NB4 (cell line): ENCODE measurements at places on chromosomes 5 and 9.

DNA sequence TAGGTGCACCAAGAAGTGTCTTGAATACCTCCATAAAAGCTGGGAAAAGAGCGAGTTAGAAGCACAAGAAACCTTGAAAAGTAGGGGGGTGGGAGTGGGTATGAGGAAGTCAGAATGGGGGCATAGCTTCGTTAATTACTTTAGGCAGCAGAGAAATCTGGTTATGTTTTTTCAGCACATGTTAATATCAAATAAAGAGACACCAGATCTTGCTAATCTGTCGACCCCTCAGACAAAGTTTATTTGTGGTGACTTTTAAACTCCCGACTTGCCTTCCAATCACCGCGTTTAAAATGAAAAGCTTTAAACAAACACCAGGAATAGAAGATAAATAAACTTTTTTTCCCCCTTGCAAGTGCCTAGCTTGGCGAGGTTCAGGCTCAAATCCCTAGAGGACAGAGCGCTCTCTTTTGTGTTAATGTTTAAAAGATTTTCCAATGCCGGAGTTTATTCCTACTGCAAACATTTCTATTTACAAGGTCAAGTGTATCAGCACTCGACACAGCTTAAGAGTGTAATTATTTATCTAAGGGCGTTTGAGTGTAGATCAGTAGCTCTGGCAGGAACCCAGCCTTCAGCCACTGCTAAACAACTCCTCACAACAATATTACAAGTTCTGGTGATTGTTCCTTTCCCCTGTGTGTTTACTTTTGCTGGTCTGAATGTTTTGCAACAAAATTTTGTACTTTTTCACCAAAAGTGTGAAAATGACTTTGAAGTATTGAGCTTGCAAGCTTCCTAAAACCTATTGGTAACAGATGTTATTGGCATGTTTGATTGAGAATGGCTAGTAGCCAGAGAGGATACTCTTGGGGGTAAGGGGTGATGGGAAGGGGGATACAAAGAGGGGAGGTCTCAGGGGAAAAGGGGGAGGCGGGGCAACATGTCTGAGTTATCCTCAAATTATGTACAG lies 3.8 kb downstream of the GAS1 start:
- DNase-seq, result no peak

- DNase-seq, result no peak
Measured at GRCh38 chr9:124108216-124108615, 96.6 kb downstream of the LHX2 start.

- DNase-seq, result no peak
Measured at GRCh38 chr9:16134351-16134750, 581.5 kb downstream of the CCDC171 start.

DNA sequence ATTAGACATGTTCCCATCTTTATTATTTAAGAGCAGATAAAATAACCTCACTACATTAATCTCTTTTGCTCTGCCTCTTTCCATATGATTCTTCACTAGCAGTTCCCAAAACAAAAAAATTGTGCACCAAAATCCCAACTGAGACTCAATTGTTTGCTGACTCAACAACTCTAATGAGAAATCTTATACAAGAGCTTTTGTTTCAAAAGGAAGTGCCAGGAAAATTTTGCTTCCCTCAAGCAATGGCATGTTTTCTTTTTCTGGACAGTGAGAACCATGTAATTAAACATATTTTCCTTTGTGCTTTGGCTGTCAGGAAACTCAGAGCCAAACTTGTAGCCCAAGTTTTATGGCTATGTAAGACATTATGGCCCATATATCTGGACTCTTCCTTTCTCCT lies 62.0 kb downstream of the TMC1 start:
- no peak for DNase-seq

DNA sequence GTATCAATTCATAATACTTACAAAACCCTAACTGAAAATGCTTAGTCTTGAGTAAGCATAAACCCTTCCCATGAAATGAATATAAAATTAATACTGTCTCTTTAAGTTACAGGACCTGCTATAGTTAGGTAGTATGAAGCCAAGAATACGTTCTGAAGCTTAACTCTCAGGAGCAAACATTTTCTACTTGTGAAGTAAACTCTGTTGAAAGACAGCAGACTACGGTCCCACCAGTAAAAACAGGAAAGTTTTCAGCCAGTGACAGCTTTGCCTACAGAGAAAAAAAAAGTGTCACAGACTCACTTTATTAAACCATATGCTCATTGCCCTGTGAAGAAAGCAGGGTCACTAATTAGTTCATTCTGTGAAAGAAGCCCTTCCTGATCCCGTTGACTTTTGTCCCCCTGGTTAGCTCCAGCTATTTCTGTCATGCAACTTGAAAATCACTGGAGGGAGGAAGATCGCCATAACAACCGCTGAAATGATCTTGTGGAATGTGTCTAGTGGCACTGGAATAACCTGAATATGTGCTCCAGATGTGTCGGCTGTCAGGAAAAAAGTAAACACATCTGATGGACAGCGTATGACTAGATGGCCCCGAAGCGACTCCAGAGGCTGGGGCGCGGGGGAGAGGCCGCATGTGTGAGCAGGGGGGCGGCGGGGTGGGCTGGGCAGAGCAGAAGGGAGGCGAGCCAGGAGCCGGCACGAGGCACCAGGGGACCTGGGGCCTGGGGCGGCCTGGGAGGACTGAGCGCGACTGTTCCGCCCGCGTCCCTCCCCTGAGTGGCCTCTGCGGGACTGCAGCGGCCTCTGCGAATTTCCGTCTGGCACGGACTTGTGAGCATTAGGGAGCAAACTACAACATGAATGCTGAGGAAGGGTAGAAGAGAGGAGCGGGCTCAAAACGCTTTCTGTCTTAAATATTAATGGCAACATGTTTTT lies 41.9 kb downstream of the BNC2 start:
- no peak for DNase-seq

- peak; percentile 39 for DNase-seq
Measured at GRCh38 chr5:80466669-80467485, 21.0 kb upstream of the FAM151B start.

- no peak for DNase-seq
Measured at GRCh38 chr9:87696641-87697040, 29.3 kb upstream of the CTSL start.

- peak; percentile 76 for DNase-seq
Measured at GRCh38 chr9:127586537-127586936, 25.5 kb upstream of the STXBP1 start.

- peak; percentile 53 for DNase-seq
Measured at GRCh38 chr5:94691949-94692348, 73.5 kb downstream of the SLF1 start.

DNA sequence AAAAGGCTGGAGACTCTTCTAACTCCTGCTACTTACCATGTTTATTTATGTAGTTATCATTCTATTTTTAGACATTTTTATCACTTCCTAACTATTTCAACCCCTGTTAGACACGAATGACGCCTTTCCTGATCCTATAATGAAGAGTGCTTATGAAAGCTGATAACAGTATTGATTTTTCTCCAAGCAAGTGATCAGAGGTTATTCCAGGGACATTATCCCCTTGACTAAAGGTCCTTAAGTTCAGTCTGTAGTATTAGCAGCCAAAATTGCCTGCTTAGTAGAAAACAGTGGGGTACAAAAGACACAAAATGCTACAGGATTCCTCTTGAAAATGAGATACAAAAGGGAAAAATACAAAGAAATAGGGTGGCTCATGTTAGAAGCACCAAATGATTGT lies 235.6 kb downstream of the DNAH5 start:
- no peak for DNase-seq

- DNase-seq, result no peak
Measured at GRCh38 chr9:92432350-92432749, 8.1 kb upstream of the OMD start.

DNA sequence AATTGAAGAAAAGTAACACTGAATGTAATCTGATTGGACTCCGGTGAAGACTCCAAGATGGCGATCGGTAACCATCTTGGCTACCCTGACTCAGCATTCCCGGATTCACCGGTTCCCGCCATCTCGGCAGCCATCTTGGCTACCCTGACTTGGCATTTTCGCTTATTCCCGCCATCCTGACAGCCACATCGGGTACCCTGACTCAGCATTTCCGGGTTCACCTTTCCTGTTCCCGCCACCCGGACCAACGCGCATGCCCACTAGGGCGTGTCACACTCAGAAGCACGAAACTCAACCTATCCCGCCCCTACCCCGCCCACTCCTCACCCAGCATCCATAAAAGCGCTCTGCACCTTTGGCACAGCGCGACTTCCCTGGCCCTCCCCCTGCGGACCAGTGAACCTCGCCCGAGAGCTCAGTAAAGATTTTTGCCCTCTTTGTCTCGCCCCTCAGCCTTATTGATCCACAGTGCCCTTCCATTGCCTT lies 17.2 kb downstream of the SPTLC1 start:
- DNase-seq, result no peak

DNA sequence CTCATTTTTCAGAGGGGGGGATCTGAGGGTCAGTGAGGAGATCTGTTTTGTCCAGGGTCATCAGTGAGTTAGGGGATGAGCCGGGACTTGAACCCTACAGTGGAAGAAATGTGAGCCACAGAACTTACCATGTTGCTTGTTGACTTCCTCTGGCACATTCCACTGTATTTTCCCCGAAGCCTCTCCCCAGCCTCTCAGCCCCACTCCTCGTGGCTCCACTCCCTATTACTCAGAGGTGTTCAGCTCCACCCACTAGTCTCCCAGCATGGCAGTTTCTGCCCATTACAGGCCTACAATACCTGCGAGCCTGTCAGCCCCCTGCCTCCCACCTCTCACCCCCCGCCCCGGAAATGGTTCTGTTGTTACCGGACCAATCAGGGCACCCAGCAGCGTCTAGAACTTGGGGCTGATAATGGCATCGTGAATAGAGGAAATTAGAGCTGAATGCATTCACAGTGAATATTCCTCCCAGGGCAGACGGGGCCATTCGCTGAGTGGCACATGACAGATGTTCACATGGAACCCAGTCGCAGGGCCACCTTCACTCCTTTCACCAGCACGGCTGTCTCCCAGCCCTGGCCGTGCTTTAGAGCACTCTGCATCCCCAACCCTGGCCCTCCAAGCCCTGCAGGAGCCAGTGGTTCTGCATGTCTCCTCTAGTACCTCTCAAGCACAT lies 81.6 kb downstream of the KCNIP1 start:
- DNase-seq, result no peak

DNA sequence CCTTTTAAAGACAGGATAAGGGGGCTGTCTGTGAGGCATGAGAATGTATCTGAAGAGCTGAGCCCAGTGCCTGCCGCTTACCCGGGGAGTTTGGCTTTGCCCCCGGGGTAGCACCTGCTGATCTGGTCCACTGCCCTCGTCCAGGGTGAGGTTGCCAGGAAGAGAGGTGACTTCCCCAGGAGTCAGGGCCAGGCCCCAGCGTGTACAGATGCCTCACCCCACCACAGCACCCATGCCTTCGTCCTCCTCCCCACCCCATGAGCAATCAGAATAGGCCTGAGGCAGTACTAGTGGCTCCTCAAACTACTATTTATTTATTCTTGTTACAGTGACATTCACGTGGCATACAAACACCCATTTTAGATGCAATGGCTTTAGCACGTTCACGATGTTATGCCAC lies 15.7 kb upstream of the AIF1L start:
- DNase-seq, result no peak

DNA sequence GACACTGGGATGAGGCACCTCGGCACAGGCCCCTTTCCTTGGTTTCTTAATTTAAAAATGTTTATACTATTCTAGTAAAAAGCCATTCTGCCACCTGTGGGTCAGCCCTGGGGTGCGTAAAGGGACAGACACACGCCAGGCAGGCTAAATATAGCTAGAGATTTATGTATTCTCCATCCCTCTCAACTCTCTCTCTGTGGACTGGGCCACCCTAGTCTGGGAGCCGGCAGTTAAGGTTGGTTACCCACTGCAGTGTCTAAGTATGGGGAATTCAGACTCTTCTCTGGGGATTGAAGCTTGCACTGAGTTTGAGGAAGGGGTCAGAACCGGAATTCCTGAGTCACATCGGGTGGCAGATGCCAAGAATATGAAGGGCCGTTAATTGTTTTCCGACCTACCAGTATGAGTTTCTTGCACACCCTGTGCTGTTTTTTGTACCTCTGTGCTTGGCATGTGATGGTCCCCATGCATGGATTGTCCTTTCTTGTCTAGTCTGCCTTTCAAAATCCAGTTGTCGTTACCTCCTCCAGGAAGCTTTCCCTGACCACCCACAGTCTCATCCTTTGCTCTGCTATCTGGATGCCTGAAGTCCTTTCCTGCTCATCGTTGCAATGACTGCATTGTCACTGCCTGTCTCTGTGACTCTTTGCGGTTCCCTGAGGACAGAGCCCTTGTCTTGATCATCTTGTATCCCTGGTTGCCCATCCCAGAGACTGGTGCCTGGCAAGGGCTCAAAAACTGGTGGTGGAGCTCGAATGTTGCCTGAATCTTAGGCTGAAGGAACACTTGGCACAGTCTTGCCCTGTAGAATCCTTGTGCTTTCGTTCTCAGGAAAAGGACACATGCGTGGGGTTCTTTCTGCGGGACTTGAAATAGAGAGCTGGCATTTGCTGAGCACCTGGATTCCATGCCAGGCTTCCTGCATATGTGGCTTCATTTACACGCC lies 2.1 kb downstream of the NEURL1B start:
- no peak for DNase-seq

DNA sequence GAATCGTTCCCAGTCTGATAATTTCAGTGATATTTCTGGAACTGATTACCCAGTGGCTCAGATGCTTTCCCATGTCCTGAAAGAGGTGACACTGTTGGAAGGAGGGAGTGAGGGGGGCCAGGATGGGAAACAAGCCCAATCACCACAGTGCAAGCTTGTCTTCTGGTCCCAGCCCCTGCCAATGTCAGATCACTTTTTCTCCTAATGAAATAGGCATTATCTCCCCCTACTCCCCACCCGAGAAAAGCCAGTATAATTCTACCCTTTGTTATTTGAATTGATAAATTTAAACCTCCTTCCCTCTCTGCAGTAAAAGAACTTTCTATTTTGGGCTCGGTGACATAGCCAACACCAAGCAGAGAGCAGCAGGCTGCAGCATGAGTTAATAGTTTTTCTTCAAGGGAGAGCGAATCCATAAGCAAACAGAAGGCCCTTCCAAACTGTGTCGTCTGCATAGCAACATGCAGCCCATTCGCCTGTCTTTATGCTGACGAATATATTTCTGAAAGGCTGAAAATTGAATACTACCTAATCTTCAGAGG lies 14.6 kb upstream of the PPP2CA start:
- no peak for DNase-seq

DNA sequence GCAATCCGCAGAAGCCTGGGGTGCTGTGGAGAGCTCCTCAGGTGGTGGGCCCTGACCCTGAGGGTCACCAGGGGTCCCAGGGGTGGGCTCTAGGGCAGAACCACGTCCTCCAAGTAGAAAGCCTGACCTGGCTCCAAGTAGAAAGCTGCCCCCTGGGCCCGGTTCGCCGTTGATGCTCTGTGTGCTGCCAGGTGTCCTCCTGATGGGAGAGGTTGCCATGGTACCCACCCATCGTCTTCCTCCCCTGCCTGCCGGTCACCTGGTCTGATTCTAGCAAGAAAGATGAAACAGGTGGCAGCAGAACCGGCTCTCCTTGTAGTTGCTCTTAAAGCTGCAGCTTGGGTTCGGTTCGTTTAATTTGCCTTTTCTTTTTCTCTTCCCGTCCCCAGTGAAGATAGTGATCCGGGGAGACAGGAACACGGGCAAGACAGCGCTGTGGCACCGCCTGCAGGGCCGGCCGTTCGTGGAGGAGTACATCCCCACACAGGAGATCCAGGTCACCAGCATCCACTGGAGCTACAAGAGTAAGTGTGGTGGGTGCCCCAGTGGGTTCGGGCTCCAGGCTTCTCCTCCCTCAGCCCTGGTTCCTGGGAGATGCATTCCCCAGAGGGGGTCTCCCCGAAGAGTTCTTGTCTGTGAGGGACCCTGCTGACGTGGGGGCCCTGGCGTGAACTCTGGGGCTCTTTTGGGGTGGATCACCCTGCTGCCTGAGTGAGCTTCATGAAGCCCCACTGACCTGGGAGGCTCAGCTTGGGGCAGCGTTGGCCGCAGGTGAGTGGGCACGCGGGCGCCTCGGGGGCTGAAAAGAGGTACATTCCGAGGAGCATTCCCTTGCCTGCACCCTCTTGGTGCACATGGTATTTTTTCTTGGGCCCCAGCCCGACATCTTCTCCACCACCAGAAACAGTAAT lies 15.6 kb downstream of the RABL6 start:
- no peak for DNase-seq
